ENCODE measurements at places on chromosomes 4 and X.

- DNase-seq = no peak
These were observed 15.6 kb downstream of the ELF4 start for GRCh38 chrX:130094696-130095095.

- no peak for DNase-seq
These were observed 134.0 kb upstream of the ZIC3 start for GRCh38 chrX:137431693-137432488.

DNA sequence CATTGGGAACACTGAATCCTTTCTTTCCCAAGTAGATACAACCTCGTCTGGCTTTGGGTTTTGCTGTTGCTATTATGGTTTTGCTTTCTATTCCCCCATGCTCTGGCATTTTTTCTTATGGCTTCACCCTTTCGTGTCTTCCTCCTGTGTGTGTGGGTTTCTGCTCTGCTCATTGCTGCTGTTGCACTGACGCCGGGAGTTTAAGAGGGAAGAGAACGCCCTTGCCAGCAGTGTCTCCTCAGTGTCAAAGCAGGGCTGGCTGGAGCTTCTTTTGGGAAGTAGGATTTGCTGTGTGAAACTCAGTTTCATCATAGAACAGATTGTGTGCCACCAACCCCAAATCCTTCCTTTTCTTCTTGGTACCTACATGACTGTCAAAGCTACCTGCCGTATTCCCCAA is 63.7 kb downstream of the CLDN22 start:
- DNase-seq = no peak

DNA sequence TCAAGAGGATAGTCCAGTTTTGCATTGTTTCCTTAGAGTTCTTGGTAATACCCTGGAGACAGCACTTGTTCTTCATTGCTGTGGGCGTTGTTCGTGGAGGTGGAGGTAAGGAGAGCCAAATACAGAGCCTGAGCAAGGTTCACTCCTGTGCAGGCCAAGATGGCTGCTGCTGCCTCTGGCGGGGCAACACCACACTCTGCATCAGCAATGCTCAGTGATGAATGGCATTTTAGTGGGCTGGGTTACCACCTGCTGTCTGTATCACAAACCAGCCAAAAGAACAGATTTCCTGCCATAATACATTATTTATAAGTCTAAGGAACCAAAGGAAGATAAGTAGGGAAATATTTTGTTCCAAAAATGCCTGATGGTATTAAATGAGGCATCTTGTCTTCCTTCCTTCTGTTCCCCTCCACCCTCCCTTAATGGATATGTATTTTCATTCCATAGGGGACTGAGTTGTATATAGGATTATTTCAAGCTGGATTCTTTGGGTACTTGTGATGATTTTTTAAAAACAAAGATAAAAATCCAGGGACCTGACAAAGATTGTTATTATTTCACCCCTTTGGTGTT is 61.6 kb upstream of the LIMCH1 start:
- no peak for DNase-seq

- no peak for DNase-seq
These were observed 31.5 kb downstream of the PRPS1 start for GRCh38 chrX:107659768-107660167.

GRCh38 chr4:189002475-189002874 is 863.2 kb downstream of the TRIML1 start:
- no peak for DNase-seq

- no peak for DNase-seq
These were observed 575.6 kb upstream of the PITX2 start for GRCh38 chr4:111198446-111198845.

DNA sequence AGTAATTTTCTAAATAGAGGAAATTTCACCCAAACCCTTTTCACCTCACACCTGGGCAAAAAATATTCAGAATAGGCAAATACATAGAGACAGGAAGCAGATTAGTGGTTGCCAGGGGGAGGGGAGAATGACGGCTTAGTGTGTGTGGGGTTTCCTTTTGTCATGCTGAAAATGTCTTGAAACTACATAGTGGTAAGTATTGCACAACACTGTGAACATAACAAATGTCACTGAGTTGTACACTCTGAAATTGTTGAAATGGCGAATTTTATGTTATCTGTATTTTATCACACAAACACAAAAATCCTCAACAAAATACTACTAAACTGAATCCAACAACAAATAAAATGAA is 60.7 kb upstream of the PLAC1 start:
- no peak for DNase-seq

GRCh38 chrX:47026198-47026597 is 52.0 kb upstream of the RGN start:
- DNase-seq = no peak

DNA sequence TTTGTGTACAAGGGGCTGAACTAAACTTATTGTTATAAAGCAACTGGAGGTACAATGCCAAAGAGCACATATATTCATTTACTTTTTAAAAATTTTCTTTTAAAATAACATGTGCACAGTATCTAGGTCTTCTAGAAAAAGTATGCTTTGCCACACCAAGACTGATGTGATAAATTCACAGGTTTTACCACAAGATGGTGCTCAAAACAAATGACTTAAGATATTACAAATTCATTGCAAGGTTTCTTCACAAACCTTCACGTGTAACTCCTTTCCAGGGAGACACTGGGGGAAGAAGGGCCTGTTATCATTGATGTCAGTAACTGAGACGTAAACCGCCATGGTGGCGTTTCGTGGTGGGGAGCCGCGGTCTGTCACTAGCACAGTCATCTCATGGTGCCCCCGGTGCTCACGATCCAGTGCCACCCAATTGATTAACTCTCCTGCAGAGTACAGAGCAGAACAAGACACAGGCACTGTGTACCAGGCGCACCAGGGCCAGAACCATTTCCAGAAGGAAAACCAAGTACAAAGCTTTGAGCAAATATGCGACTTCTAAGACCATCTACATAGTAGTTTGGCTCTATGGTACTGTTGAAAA is 162.2 kb downstream of the DCHS2 start:
- DNase-seq = no peak

DNA sequence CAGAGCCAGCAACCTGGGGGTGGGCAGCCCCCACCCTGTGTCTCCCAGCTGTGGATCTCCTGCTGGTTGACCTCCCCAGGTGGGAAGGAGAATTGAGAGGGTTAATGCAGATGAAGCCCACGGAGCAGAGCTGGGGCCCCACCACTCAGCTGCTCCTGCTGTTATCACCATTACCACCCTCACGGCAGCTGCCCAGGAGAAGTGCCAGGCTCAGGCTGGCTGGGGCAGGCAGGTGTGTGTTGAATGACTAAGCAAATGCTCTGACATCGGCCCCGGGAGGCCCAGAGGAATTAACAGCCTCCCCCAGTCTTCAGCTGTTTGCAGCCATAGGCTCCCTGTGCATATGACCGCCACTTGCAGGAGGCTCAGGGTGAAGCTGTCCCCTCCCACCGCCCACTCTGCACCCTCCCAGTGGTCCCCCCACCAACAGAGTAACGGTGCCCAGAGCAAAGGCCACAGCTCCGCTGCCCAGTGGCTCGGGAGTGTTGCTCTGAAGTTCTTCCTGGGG is 133.8 kb downstream of the CPZ start:
- no peak for DNase-seq

DNA sequence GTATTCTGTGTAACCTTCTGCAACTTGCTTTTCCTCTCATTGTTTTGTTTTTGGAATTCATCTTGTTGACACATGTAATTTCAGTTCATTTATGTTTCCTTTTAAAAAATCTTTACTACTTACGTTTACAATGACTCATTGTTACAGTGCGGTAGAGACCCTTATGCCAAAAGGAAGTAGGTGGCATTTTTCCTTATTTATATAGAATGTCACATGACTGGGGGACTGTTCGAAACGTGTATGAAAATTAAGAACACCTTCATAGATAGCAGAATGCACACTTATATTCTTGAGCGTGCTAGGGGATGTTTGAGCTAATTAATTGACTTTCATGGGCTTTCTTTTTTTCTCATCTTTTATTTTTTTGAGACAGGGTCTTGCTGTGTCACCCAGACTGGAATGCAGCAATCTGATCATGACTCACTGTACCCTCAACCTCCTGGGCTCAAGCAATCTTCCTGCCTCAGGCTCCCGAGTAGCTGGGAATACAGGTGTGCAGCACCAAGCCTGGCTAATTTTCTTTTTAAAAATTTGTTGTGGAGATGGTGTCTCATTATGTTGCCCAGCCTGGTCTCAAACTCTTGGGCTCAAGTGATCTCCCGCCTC is 7.3 kb downstream of the REPS2 start:
- no peak for DNase-seq

DNA sequence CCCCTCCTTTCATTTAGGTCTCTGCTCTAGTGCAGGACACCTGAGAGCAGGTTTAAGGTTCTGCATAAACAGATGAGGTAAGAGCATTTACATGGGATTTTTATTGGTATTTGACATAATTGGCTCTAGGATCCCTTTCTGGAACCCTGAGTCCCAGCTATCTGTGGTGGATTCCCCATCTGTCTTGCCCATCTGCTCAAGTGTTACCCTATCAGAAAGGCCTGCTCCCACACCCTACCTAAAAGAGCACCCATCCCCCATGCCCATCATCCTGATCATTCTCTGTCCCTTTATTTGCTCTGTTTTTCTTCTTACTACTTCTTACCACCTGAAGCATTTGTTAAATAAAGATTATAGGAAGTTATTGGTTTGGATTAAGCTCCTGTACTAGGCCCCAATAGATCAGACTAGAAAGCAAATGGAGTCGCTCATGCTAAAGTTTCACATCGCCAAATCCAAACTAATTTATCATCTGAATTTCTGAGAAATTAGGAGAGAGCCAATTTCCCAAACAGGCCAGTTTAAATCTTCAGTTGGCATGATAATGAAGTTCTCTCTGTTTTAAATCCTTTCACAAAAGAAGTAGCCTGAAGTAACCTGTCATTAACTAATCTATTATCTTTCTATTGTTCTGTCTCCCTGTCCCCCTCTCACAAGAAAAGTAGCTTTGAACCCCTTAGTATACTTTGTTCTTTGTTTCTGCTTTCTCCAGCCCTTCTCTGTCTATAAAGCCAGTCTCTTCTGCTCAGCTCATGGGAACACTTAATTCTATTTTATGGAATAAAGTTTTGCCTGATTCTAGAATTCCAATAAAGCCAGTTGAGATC is 178.6 kb downstream of the ZNF674 start:
- no peak for DNase-seq

GRCh38 chr4:75545526-75545925 is 10.3 kb upstream of the ODAPH start:
- DNase-seq = no peak

DNA sequence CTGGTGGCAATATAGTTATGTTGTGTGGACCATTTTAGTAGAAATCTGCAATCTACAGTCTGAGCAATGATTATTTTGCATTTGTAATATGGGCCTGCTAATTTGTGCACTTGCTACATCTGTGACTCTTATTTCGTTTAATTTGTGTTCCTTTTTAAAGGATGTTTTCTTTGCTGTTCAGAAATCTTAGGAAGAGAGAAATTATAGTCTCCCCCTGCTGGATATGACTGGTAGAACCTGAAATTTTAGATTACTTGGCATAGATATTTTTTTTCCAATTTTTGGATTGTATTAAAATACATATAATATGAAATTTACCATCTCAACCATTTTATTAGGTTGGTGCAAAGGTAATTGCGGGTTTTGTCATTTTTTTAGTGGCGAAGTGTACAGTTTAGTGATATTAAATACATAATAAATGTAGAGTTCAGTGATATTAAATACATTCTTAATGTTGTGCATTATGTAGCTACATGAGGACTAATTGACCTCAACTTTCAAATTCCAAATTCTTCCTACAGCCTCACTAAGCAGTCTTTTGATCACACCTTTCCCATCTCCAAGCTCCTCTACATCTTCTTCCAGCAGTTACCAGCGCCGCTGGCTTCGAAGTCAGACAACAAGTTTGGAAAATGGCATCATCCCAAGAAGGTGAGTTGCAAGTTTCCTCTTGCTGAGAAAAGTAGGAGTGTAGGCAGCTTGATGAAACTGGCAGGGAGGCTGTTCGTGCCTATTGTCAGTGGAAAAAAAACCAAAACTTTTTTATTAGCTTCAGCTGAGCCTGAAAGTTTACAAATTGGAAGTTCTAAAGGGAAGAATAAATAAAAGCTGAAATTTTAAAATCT is 82.2 kb downstream of the FNIP2 start:
- DNase-seq = no peak

DNA sequence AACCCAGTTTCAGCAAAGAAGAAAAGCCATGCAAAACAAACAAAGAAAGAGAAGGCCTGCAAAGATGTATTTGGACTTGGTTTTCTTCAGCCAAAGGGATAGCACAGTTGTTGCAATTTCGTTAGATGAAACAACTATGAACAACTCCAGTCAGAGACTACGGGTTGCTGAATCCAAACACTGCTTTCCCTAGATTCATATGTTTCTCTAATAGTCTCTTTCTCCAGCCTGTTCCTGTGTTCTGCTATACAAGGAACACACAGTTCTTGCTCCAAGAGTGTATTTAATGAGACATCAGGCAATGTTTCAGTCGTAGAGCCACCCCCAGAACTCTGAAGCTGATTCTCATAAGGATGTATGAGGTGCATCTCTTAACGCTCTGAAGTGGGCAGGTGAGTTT is 162.5 kb upstream of the TBL1X start:
- DNase-seq = no peak

- no peak for DNase-seq
These were observed 389.5 kb upstream of the GRID2 start for GRCh38 chr4:91914176-91914804.

DNA sequence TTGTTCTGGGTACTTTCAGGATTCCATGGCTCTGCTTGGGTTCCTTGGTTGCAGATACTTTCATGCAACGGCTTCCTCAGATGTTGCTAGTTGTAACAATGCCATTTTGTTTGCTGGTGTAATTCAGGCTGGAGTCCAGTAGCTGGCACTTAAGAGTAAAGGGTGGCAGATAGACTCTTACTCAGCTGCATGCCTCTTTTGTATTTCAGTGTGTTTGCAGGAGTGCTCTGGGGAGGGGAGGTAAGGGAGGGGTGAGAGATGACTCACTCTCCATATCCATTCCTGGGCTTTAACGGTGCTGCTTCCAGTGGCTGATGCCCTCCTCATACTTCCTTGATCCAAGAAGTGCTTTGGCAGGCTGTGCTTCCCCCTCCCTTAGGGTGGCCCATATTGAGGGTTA is 155.2 kb downstream of the ZNF330 start:
- no peak for DNase-seq

GRCh38 chr4:17356926-17357325 is 155.0 kb downstream of the QDPR start:
- no peak for DNase-seq

DNA sequence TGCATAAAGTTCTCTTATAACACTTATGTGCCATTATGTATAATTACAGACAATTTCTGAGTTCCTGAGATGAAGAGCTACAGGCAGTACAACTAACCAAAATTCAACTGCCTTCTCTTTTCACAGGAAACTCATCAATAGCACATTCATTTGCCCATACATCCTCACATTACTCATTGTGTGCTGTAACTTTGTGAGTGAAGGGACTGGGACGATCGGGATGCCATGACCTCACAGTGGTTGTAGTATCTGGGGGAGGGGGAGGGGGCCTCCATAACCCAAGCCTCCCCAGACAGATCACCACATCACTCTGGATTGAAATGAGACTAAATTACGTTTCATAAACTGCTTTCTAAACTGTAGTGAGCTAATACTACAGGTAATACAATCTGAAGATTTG is 60.7 kb downstream of the ABCG2 start:
- DNase-seq = no peak

GRCh38 chr4:76306882-76307659 is 538 bp downstream of the STBD1 start:
- DNase-seq = peak; percentile 10

GRCh38 chrX:119826399-119826959 is 26.3 kb downstream of the UPF3B start:
- DNase-seq = no peak

- no peak for DNase-seq
These were observed 29.6 kb downstream of the AREG start for GRCh38 chr4:74474345-74475090.

GRCh38 chrX:153598541-153599191 is at the start of gene CCNQ:
Gene CCNQ, minus strand, starts transcription at chrX:153599139. Its CDS starts 66 bp downstream, at chrX:153599073.
- DNase-seq = peak; percentile 13

GRCh38 chr4:81197864-81198524 is 17.0 kb downstream of the PRKG2 start:
- no peak for DNase-seq

All from stimulated activated CD4-positive, alpha-beta T cell treated with anti-CD3 and anti-CD28 coated beads, Interleukin-12 subunit alpha, Interleukin-12 subunit beta, amount 100 ng/mL, for 4 hours (primary cell).